Stomach (tissue), 19 donors: ENCODE measurements at places on chromosomes 1 and 21. TPM values are rescaled to one million over a fixed set of nuclear protein-coding genes. Genes with fewer than 3 reads are reported as not detected.

PIK3R3 gene
- total RNA-seq, result 33.8 TPM

DNA sequence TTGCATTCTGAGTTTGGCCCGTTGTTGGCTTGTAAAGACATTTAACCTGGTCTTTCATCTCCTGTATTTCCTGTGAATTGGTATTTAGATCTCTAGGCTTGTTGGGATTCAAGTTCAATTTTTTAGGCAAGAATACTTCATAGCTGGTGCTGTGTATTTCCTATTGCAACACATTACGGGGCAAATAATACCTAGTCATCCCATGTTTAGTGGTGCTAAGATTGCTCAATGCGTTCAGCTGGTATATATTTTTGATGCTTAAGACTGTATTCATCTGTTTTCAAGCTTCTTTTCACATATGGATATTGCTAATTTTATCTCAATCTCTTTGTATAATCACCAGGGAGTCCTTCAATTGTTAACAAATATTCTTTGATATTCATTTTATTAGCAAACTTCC, 87.5 kb upstream of the ZBTB18 start:
- H3K4me3 ChIP-seq, result no peak overlapping the region
- no peaks in the 10 kb centered on the region for H3K4me1 ChIP-seq
- DNase-seq, result no peak
- no peaks in the 10 kb centered on the region for H3K36me3 ChIP-seq
- H3K27me3 ChIP-seq, result peaks cover 3% of the 10 kb centered on the region

- H3K27ac ChIP-seq, result no peak overlapping the region
- no peaks in the 10 kb centered on the region for H3K27me3 ChIP-seq
Measured at GRCh38 chr1:208065862-208066261, 154.9 kb upstream of the CD34 start.

DRAXIN gene
- 0.18 TPM for total RNA-seq

- no peaks in the 10 kb centered on the region for H3K27me3 ChIP-seq
- no peaks in the 10 kb centered on the region for H3K36me3 ChIP-seq
- H3K27ac ChIP-seq, result no peak overlapping the region
- no peak for DNase-seq
- H3K4me1 ChIP-seq, result no peaks in the 10 kb centered on the region
Measured at GRCh38 chr1:107550358-107550757, 409.5 kb downstream of the NTNG1 start.

LCE3E gene
- total RNA-seq, result not detected

DNA sequence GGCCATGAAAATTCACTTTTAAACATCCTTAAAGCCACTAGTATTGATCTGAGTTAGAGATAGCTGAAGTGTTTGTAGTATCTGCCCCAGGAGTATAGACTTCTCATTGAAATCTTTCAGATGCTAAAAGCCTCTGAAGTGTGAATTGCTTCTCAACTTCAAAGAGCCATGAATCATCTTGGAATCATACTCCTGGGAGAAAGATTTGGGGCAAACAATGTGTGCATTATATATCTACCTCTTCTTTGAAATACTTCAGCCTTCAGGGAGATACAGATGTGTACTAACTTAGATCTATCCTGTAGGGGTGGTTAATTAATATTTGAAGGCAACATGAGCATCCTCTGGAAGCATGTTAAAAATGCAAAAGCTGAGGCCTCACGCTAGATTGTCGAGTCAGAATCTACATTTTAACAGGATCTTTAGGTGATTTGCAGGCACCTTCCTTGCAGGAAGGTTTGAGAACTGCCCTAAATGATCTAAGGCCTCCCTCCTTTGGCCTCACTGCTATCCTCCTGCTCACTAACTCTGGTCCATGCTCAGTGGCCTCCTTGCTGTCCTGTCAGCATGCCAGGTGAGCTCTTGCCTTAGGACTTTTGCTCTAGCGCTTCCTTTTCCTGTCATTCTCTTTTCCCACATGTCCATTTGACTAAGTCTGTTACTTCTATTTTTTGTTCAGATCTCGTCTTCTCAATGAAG, 6.0 kb upstream of the SCYL3 start:
- H3K27me3 ChIP-seq, result no peaks in the 10 kb centered on the region
- H3K4me1 ChIP-seq, result no peaks in the 10 kb centered on the region
- H3K27ac ChIP-seq, result no peak overlapping the region
- no peak for DNase-seq
- H3K36me3 ChIP-seq, result no peaks in the 10 kb centered on the region
- no peak overlapping the region for H3K4me3 ChIP-seq

SLC6A17 gene
- total RNA-seq, result 0.29 TPM

GRCh38 chr1:218763538-218763937, 410.1 kb upstream of the LYPLAL1 start:
- no peaks in the 10 kb centered on the region for H3K4me1 ChIP-seq
- no peak overlapping the region for H3K4me3 ChIP-seq
- H3K36me3 ChIP-seq, result no peaks in the 10 kb centered on the region
- DNase-seq, result no peak

- peak; percentile 84 for DNase-seq
- no peak overlapping the region for H3K27ac ChIP-seq
- H3K4me1 ChIP-seq, result peaks cover 26% of the 10 kb centered on the region
- peaks cover 15% of the 10 kb centered on the region for H3K27me3 ChIP-seq
Measured at GRCh38 chr1:220873868-220874655, 5.2 kb upstream of the HLX start.

GRCh38 chr1:248779350-248779749, 23.8 kb upstream of the LYPD8 start:
- no peak overlapping the region for H3K4me3 ChIP-seq
- H3K36me3 ChIP-seq, result no peaks in the 10 kb centered on the region
- no peak for DNase-seq
- H3K4me1 ChIP-seq, result no peaks in the 10 kb centered on the region

- peak overlapping the region; percentile 97 for H3K27ac ChIP-seq
- H3K36me3 ChIP-seq, result peaks cover 41% of the 10 kb centered on the region
- H3K4me3 ChIP-seq, result peak overlapping the region; percentile 93
- peak; percentile 39 for DNase-seq
- H3K4me1 ChIP-seq, result peaks cover 63% of the 10 kb centered on the region
Measured at GRCh38 chr1:157137046-157137407, 1.2 kb downstream of the ETV3 start.

GRCh38 chr1:44454704-44455103, 49.6 kb downstream of the RNF220 start:
- H3K4me1 ChIP-seq, result no peaks in the 10 kb centered on the region

DNA sequence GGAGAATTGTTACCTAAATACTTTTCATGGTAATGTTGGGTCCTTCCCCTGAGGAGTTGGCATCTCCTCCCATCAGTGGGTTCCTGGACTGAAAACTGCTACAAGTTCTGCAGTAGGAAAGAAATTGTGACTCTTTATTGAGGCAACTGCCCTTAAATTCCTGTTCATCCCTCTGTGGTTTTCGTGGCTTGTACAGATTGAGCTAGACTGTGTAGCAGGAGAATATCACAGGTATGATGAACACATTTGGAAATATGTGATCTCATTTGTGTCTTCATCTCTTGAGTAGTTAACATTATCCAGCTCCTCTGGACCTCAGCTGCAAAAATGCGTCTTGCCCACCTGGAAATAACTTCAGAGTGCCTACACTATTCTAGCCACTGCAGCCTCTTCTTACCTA, 390.6 kb downstream of the PTPRC start:
- H3K36me3 ChIP-seq, result no peaks in the 10 kb centered on the region
- DNase-seq, result no peak
- no peaks in the 10 kb centered on the region for H3K4me1 ChIP-seq
- no peak overlapping the region for H3K4me3 ChIP-seq

- H3K27ac ChIP-seq, result peak overlapping the region; percentile 40
- peaks cover 21% of the 10 kb centered on the region for H3K4me1 ChIP-seq
- H3K27me3 ChIP-seq, result no peaks in the 10 kb centered on the region
- DNase-seq, result peak; percentile 60
- H3K4me3 ChIP-seq, result no peak overlapping the region
Measured at GRCh38 chr1:225754940-225755641, 22.5 kb upstream of the SRP9 start.
